Transverse colon (tissue), 4 donors: ENCODE measurements at places on chromosomes 4 and X.

GRCh38 chr4:51885363-51885762 lies 42.4 kb downstream of the DCUN1D4 start:
- DNase-seq = no peak

- DNase-seq = no peak
Measured at GRCh38 chr4:140680686-140681085, 75.5 kb downstream of the TBC1D9 start.

GRCh38 chrX:70336767-70337166 lies 46.9 kb downstream of the KIF4A start:
- DNase-seq = no peak

DNA sequence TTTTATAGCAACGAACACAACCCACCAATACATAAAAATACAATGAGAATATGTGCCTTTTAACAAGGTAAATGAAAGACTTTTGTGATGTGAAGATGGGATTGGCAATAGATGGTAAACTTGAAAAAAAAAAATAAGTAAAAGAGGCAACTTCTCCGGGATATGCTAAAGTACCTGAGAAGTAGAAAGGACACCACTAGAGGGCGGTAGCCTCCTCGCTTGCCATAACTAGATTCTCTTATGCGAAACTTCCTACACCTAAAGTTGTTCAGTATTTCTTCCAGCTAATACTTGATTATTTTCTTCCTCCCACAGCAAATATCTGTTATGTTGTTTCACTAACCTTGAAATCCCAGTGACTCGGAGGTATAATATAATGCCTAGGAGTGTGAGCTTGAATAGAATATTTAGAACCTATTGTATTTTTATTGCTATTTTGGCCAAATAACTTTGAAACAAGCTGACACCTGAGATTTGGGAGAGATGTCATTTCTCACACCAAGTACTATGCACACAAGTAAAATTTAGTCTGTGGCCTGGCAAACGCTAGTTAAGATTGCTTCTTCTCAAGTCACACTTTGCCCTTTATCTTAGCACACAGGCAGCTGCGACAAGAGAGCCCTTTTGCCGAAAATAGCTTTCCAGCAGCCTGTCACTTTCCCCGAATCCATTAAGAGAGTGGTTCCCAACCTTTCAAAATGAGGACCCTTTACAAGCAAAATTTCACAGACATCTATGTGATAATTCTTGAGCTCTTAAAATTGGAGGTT lies 44.9 kb upstream of the PDLIM5 start:
- peak; percentile 74 for DNase-seq

GRCh38 chr4:145278341-145279121 lies 98.1 kb upstream of the OTUD4 start:
- no peak for DNase-seq

DNA sequence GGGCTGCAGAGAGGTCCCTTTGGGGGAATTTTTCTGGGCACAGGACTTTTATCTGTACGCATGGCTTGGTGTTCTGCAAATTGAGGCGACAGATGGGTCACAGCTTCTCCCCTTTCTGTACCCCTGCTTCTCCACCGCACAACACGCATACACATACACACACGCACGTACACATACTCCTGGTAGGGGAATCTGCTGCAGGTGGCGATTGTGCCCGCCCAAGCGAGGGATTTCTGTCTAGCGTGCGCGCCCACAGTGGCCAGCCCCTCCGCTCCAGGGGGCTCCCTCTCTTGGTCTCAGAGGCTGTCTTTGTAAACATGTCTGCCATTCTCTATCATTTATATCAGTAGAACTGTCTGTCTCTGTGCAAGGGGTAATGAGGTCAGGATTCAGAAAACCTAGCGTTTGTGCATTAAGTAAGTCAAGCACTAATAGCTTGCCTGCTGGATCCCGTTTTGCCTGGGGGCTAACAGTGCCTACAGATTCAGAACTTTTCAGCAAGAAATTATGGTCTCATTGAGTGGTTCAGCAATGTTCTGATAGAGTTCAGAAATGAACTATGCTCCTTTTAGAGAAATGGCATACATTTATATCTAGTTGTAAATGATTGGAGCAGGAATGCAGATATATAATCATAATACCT lies 2.2 kb downstream of the GRID2 start:
- DNase-seq = no peak

DNA sequence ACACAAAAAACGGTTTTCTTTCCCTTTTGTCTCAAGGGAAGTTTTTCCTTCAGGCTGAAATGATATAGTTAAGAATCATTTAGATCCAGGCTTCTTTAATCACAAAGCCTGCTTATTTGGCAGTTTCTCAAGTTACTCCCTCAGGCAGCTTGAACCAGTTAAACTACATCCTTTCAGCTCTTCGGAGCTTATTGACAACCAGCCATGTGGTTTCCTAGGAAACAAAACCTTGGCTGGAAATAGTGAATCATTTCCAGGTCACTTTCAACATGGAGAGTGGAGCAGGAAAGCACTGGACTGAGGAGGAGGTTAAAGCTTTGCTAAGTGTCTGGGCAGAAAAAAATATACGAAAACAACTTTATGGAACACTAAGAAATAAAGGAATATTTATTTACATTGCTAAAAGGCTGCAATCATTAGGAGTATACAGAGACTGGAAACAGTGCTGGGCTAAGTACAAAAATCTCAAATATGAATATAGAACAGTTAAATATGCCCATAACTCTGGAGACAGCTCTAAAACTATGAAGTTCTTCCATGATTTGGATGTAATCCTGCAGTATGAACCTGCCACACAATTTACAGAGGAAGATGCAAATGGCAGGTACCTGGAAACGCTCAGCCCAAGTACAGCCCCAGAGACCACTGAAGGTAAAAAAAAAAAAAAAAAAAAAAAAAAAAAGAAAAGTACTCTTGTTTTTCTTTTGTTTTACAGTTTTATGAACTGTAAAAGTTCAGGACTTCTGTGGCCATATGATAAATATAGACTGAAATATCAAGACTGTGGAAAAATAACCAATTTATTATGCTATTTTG lies 23.2 kb upstream of the AASDH start:
- peak; percentile 17 for DNase-seq

GRCh38 chr4:105894660-105895582 lies at the start of gene NPNT:
Gene NPNT, plus strand, starts transcription at chr4:105895471. Its CDS starts 182 bp downstream, at chr4:105895653.
- peak; percentile 61 for DNase-seq

GRCh38 chr4:26175006-26175786 lies 145.6 kb upstream of the RBPJ start:
- DNase-seq = no peak

GRCh38 chrX:22481436-22481835 lies 208.7 kb downstream of the CBLL2 start:
- no peak for DNase-seq

GRCh38 chrX:68920561-68920960 lies 91.7 kb downstream of the EFNB1 start:
- DNase-seq = no peak

GRCh38 chr4:185079271-185079905 lies 61.1 kb downstream of the HELT start:
- no peak for DNase-seq

DNA sequence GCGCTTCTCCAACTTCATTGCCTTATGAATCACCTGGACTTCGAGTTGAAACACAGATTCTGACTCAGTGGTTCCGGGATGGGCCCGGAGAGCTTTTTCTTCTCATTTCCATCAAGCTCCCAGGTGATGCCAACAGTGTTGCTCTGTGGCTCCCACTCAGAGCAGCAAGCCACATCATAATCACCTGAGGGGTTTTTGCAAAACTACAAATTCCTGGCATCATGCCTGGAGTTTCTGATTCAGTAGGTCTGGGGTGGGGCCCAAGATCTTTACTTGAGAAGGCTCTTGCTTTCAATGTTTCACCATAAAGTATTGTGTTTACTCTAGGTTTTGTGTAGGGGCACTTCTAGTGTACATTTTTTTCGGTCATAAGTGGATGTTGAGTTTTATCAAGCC lies 7.0 kb downstream of the MTM1 start:
- DNase-seq = peak; percentile 13

- DNase-seq = no peak
Measured at GRCh38 chrX:55088795-55089489, at the start of gene PAGE2. Gene PAGE2, plus strand, starts transcription at chrX:55089018. Its CDS starts 1,003 bp downstream, at chrX:55090021.

DNA sequence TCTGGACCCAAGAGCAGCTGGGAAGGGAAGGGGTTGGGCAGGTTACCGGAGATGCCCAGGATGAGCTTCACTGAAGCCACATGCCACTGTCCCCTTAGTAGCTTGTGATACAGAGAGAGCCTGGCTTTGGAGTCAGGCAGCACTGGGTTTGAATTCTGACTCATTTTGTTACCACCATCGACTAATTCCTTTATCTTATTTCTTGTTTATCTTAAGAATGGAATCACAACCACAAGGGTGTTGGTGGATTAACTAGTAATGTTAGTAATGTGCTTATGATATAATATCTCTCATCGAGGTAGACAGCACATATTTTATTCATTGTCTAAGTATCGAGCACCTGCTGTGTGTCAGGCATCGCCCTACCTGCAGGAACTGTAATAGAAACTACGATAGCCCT lies 17.7 kb upstream of the STX18 start:
- no peak for DNase-seq

- DNase-seq = no peak
Measured at GRCh38 chrX:2463973-2464676, 36.7 kb downstream of the DHRSX start.

DNA sequence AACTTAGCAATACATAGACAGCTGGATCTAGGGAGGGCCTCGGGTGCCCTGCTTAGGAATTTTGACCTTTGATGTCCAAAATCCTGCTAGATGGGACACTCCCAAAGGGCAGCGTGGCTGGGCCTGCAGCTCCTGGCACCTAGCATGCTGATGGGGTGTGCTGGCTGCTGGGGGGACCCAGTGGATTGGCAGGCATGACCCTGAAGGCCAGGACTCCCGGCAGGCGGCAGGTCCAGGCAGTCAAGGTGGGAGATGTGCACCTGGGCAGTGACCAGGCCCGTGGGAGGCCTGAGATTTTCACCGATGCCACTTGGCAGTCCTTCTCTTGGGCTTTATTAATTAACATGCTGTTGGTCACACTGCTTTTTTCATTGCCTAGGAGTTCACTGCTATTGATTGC lies 84.3 kb downstream of the PSAPL1 start:
- no peak for DNase-seq

- no peak for DNase-seq
Measured at GRCh38 chrX:153375571-153375970, 25.6 kb downstream of the PNMA6E start.

DNA sequence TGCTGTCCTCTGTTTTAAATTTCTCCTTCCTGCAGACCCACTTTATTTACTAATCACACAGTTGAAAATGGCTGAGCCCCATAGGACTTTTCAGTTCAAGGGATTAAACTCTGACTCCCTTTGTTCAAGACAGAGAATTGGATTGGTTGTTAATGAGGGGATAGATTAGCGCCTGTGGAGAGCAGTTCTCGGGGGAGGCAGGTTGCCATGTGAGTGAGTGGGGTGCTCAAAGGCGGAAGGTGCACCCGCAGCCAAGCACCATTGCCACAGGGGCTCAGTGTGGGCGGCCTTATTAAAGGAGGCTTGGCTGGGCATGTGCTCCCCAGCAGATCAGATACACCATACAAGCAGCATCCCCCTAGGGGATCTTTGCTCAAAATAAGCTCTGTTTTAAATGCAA lies 7.9 kb upstream of the CBR4 start:
- DNase-seq = no peak

DNA sequence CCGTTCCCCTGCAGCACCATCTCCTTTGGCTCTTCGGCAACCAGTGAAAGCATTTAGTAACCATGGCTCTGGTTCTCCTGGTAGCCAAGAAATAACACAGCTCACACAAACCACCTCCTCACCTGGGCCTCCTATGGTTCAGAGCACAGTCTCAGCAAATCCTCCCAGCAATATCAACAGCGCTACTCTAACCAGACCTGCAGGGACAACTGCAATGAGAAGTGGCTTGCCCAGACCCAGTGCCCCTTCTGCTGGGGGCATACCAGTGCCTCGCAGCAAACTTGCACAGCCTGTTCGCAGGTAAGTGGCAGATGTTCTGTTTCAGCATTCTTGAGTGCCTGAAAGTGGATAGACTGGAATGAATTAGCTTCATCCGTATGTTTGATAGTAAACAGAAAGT lies 63.0 kb upstream of the SLC10A4 start:
- no peak for DNase-seq

DNA sequence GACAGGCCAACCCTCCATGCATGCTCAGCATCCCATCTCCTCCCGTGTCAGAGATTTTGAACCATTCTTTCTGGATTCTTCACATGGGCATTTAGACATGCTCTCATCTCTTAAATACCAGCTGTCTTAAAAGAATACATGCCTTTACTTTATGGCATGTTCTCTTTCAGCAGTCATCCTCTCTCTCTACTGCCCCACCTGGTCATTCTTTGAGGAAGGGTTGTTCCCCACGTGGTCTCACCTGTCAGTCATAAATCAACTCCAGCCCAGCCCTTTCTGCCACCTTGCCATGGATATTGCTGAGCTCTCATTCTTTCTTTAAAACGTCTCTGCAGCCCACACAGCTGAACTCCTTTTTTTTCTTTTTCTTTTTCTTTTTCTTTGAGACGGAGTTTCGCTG lies 111.3 kb downstream of the ARHGAP10 start:
- no peak for DNase-seq

DNA sequence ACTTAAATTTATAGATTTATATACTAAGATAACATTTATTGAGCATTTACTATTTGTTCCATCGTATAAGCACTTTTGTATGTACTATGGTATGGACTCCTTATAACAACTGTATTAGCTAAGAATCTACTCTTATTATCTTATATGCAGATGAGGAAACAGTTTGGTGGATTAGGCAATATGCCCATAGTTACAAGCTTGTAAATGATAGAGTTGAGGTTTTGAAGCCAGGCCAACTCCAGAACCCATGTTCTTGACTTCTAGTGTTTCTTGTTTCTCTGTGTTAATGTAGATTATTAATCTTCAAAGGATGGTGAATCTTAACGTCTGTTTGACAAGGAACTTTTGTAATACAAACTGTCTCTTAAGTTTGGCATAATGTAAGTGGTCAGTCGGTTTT lies 71.3 kb downstream of the STIM2 start:
- DNase-seq = no peak

DNA sequence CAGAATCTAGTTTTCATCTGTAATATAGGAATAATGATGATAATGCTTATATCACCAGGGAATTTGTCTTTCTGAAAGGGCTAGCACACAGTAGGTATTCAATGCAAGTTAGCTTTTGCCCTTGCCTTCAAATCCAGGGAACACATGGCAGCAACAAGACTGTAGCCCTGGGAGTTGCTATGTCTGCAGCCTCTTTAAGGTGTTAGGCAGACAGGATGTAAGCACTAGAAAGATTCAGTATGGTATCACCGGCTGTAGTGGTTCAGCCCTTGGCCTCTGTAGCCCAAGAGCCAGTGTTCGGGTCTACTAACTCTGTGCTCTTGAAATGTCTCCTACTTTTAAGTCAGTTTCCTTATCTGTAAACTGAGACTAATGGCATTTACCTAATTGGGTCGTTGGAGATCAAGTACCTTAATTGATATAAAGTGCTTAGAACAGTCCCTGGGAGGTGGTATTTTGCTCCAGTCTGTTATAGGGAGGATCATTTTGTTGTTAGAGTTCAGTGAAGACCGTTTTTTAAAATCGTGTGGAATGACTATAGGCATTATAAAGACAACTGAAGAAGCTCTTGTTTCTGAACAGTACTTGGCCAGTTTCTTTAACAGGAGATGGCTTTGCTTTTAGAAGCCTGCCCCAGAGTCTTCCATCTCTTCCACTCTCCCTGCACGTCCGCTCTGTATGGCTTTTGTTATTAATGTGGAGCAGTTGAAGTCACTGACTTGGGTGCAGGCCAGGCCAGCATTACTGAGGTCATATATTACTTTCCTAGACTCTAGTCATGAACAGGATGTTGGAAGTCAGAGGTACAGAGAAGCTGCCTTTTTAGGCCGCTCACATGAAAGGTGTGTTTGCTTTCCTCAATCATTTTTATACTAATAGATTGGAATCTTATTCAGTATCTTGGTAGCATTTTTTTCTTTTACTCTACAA lies 44.8 kb downstream of the GAB1 start:
- DNase-seq = peak; percentile 83
